Germinal center (tissue), 1 donor: ENCODE measurements at places on chromosomes 12 and 14.
A peak's percentile ranks its signal among the peaks of the same experiment; 100 is the strongest.

DNA sequence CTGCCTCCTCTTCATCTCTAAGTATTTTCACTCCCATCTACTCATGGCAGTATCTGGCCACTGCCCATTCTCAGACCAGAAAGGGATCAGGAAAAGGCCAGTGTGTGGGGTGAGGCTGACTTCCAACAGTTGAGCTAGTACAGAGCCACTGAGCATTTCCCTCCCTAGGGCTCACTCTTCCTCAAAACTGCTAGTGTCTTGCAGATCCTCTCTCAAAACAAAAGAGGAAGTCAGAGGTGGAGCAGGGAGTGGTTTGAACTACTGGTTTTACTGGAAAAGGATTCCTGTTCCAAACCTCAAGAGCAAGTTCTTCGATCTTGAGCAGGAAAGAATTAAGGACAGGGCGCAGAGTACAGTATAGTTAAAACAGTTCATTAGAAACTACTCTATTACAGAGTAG is 11.7 kb upstream of the RNASE10 start:
- DNase-seq, result no peak

DNA sequence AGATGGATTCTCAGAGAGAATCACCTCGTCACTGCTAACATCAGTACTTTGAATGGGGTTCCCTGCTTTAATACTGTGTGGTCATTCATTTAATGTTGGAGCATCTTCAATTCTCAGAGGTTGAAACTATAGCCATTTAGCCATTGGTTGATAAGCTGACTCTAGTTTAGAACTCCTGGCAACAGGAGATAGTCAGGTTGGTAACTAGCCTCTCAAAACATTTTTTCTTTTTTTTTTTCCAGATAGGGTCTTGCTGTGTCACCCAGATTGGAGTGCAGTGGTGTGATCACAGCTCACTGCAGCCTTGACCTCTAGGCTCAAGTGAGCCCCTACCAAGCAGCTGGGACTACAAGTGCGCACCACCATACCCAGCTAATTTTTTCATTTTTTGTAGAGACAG is 3.5 kb upstream of the NCKAP5L start:
- no peak for DNase-seq

DNA sequence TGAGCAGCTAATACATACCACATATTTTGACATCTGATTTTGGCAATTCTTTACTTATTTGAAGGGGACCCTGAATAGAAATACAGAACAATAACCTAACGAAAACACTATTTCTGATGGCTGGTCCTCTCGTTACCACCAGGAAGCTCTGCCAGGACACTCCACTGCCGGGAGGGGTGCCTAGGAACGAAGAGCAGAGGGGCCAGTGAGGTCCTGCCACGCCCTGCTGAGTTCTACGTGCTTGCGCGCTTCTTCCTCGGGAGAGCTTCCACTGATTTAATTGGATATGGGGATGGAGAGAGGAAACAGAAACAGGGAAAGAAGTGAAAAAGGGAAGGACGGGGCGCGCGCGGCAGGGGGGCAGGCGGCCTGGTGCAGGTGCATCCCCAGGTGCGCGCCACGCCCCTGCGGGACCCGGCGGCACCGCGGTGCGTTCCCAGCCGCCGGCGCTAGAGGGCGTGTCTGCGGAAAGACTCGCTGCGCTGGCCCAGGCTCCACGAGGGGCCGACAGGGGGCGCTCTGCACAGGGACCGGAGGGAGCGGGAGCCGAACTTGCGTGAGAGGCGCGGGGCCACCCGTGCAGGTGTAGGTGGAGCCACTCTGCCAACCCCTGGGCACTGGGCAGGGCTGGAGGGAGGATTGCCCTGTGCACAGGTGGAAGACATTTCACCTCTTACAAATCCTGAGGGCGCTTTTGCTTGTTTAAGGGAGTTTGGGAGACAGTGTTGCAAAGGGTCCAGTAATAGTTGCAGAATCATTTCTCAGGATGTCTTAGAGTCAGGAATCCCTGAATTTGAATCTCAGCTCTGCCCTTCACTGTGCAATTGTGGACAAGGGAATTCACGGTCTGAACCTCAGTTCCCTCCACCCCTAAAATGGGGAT is 986.3 kb upstream of the TMEM132C start:
- DNase-seq, result peak; percentile 57

GRCh38 chr12:51132693-51133092 is 40.2 kb downstream of the TFCP2 start:
- no peak for DNase-seq

GRCh38 chr12:89247541-89247942 is 104.8 kb downstream of the DUSP6 start:
- no peak for DNase-seq

- DNase-seq, result no peak
Measured at GRCh38 chr12:51855586-51856428, 7.3 kb upstream of the FIGNL2 start.

GRCh38 chr12:100927826-100928225 is 133.2 kb downstream of the ANO4 start:
- no peak for DNase-seq
